ENCODE measurements at places on chromosomes 5 and 9. TPM values are rescaled to one million over a fixed set of nuclear protein-coding genes. Genes with fewer than 3 reads are reported as not detected.

GHR gene
- total RNA-seq = not detected

TLX3 gene
- total RNA-seq = not detected

GABRB2 gene
- not detected for total RNA-seq

MRRF gene
- 71.1 TPM for total RNA-seq

SPINK4 gene
- not detected for total RNA-seq

TRIM7 gene
- total RNA-seq = 42.8 TPM

PTGDS gene
- total RNA-seq = not detected

FAXDC2 gene
- total RNA-seq = 0.07 TPM

PRRX2 gene
- 5.2 TPM for total RNA-seq

WDR31 gene
- total RNA-seq = 1.4 TPM

PCDHB13 gene
- 0.06 TPM for total RNA-seq

CCNI2 gene
- total RNA-seq = 0.20 TPM

TAF11L4 gene
- not detected for total RNA-seq

PDE8B gene
- total RNA-seq = 1.3 TPM

LHX6 gene
- 0.39 TPM for total RNA-seq

IL3 gene
- not detected for total RNA-seq

COL23A1 gene
- not detected for total RNA-seq

PHF24 gene
- 0.07 TPM for total RNA-seq

SH2D3C gene
- 0.17 TPM for total RNA-seq

NR2F1 gene
- 5.2 TPM for total RNA-seq

PDCD1LG2 gene
- 0.34 TPM for total RNA-seq

ANKRD31 gene
- 0.05 TPM for total RNA-seq

HMMR gene
- total RNA-seq = 31.8 TPM

PCDHGB2 gene
- 0.09 TPM for total RNA-seq

MED10 gene
- total RNA-seq = 77.4 TPM

SMIM15 gene
- 74.0 TPM for total RNA-seq

FNIP1 gene
- 14.2 TPM for total RNA-seq

SLCO4C1 gene
- not detected for total RNA-seq

GABBR2 gene
- total RNA-seq = 0.15 TPM

OR13C3 gene
- total RNA-seq = not detected

IL31RA gene
- total RNA-seq = 1.8 TPM

SLC1A3 gene
- not detected for total RNA-seq

ANKRD34B gene
- not detected for total RNA-seq

IQGAP2 gene
- total RNA-seq = 1.2 TPM

KIF24 gene
- 4.1 TPM for total RNA-seq

CYSRT1 gene
- 4.2 TPM for total RNA-seq

SHOC1 gene
- not detected for total RNA-seq

PTTG1 gene
- total RNA-seq = 209 TPM

TRIP13 gene
- 54.3 TPM for total RNA-seq

PPP3R2 gene
- total RNA-seq = not detected

NUTM2G gene
- not detected for total RNA-seq

LCN9 gene
- total RNA-seq = not detected

FAT2 gene
- total RNA-seq = 0.02 TPM

OGN gene
- total RNA-seq = not detected

FAM78A gene
- total RNA-seq = 0.40 TPM

HMCN2 gene
- total RNA-seq = 0.09 TPM

MEGF10 gene
- not detected for total RNA-seq

CXCL14 gene
- 0.12 TPM for total RNA-seq

PCDHA9 gene
- not detected for total RNA-seq

ITK gene
- total RNA-seq = 0.09 TPM

RIGI gene
- 3.8 TPM for total RNA-seq

PCDHA11 gene
- total RNA-seq = 0.07 TPM

MEIKIN gene
- not detected for total RNA-seq

ZNF782 gene
- 2.0 TPM for total RNA-seq

RGS14 gene
- 6.7 TPM for total RNA-seq

All from A549 treated with DMSO at 1 μM for 4 hours (cell line).